ENCODE measurements at places on chromosomes 5 and 9.

DNA sequence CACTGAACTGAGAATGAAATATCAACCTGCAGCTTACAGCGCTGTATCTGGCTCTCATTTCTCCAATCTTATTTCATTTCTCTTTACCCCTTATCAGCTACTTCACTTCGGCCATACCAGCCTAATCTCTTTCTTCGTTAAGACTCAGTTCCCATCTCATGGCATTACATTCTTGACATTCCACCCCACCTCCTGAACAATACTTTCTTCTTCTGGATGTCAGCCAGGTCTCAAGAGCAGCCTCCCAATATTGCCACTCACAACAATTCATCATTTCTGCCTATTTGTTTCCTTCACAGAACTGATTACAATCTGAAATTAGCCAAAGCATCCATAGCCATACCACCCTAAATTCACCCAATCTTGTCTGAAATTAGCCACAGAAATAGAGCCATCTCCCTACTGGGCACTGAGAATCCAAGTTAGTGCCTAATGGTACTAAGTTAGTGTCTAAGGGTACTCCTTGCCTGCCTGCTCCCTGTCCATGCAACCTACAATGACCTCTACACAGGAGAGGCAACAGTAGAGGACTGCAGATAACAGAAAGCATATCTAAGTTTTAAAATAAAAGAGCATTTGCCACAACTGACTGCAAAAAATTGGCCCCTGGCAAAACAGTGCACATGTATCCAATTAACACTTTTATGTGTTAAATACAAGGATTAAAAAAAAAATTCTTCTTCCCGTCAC, 35.2 kb downstream of the SETX start:
- ATAC-seq: no peak
- peaks cover 31% of the 10 kb centered on the region for H3K36me3 ChIP-seq
- H3K4me1 ChIP-seq: peaks cover 44% of the 10 kb centered on the region
- no peaks in the 10 kb centered on the region for H3K27me3 ChIP-seq

DNA sequence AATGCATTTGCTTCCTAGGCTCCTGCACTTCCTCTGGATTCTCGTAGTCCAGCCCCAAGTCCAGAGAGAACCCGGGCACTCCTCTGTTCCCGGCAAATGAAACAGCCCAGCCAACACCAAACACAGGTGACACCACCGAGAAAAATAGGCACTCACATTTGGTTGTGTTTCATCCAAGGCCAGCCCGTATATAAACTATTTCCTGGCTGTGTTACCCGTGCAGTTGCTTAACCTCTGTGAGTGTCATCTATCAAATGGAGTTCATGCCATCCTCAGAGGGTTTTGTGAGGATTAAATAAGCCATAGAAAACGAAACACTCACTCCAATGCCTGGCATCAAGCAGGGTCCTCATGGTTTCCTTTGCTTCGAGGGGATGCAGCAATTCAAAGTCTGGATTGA, 115.2 kb downstream of the BOD1 start:
- no peaks in the 10 kb centered on the region for H3K36me3 ChIP-seq
- H3K4me1 ChIP-seq: no peaks in the 10 kb centered on the region
- no peak overlapping the region for H3K27ac ChIP-seq
- no peak overlapping the region for H3K4me3 ChIP-seq

GRCh38 chr9:89880161-89880560, 275.3 kb downstream of the GADD45G start:
- ATAC-seq: no peak
- H3K4me3 ChIP-seq: no peak overlapping the region

DNA sequence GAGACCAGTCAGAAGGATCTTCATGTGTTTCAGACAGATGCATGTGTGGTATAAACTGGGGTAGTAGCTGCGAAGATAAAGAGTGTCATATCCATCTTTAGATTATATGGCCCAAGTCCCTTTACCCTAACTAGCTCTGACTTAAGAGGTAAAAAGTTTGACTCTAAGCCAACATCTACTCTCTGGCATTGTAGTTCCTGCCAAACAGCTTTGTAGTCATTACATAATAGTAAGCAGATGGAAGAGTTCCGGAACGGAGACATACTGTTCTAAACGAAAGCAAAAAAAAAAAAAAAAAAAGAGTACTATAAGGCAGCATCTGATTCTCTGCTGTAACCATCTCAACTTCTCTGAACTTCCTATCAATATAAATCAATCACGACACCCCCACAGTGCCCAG, 48.8 kb downstream of the CEMIP2 start:
- no peak overlapping the region for H3K27ac ChIP-seq
- H3K36me3 ChIP-seq: peaks cover 31% of the 10 kb centered on the region
- no peak for ATAC-seq
- no peaks in the 10 kb centered on the region for H3K4me1 ChIP-seq

GRCh38 chr5:92838253-92838652, 742.8 kb downstream of the NR2F1-AS1 start:
- no peak overlapping the region for H3K4me3 ChIP-seq
- no peak for ATAC-seq
- no peak overlapping the region for H3K27ac ChIP-seq
- H3K36me3 ChIP-seq: no peaks in the 10 kb centered on the region
- H3K4me1 ChIP-seq: no peaks in the 10 kb centered on the region

GRCh38 chr5:88729084-88729828, 153.7 kb downstream of the MEF2C start:
- peaks cover 44% of the 10 kb centered on the region for H3K36me3 ChIP-seq
- no peaks in the 10 kb centered on the region for H3K27me3 ChIP-seq
- H3K4me1 ChIP-seq: peaks cover 33% of the 10 kb centered on the region

- no peak overlapping the region for H3K4me3 ChIP-seq
- H3K36me3 ChIP-seq: no peaks in the 10 kb centered on the region
Observed at GRCh38 chr9:119289740-119290433, 79.3 kb downstream of the BRINP1 start.

DNA sequence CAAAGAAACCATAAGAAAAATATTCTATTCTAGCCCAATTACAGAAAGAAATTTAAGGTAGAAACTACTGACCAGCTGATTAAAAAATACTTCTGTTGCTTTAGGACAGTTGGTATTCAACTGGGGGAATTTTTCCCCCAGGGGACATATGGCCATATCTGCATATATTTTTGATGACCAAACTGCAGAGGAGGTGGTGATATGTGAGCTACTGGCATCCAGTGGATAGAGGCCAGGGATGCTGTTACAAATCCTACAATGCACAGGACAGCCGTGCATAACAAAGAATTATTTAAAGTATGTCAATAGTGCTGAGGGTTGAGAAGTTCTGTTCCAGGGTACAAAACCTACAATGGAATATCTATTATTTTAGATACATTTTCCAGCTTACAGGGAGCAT, 24.0 kb downstream of the ZFR start:
- peaks cover 44% of the 10 kb centered on the region for H3K36me3 ChIP-seq
- peaks cover 48% of the 10 kb centered on the region for H3K4me1 ChIP-seq
- no peak for ATAC-seq
- no peaks in the 10 kb centered on the region for H3K27me3 ChIP-seq

DNA sequence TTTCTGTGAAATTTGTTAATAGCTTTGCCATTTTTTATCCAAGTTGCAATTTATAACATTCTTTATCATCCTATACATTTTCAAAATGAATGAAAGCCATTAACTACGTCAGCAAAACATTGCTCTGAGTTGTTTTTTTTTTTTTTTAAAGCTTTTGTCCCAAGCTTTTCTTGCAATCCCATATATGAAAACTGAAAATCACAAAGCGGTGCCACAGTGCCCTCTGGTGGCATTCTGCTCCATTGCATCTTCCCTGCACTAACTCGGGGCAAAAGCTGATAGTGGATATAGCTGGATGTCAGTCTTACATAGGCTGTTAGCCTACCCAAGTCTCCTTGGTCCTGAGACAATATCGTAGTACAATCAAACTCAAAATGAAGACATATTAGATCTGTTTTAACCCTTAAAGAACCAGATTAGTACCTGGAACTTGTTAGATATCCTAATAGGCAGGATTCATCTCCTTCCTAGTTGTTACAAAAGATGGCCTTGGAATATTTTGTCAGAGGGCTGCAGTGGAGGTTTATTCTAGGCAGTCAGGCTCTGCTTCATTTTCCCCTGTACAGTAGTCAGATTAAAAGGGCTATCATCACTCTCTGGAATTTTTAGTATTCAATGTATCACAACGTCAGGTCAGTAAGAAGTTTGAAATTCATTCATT, 669.9 kb downstream of the PTPRD start:
- no peaks in the 10 kb centered on the region for H3K4me1 ChIP-seq
- no peaks in the 10 kb centered on the region for H3K27me3 ChIP-seq
- H3K27ac ChIP-seq: no peak overlapping the region
- ATAC-seq: peak; percentile 49
- no peak overlapping the region for H3K4me3 ChIP-seq
- no peaks in the 10 kb centered on the region for H3K36me3 ChIP-seq

- H3K4me3 ChIP-seq: peak overlapping the region; percentile 72
- peak overlapping the region; percentile 82 for H3K27ac ChIP-seq
- no peaks in the 10 kb centered on the region for H3K36me3 ChIP-seq
- ATAC-seq: peak; percentile 87
- H3K27me3 ChIP-seq: no peaks in the 10 kb centered on the region
Observed at GRCh38 chr5:148831590-148832565, 5.5 kb downstream of the ADRB2 start.

DNA sequence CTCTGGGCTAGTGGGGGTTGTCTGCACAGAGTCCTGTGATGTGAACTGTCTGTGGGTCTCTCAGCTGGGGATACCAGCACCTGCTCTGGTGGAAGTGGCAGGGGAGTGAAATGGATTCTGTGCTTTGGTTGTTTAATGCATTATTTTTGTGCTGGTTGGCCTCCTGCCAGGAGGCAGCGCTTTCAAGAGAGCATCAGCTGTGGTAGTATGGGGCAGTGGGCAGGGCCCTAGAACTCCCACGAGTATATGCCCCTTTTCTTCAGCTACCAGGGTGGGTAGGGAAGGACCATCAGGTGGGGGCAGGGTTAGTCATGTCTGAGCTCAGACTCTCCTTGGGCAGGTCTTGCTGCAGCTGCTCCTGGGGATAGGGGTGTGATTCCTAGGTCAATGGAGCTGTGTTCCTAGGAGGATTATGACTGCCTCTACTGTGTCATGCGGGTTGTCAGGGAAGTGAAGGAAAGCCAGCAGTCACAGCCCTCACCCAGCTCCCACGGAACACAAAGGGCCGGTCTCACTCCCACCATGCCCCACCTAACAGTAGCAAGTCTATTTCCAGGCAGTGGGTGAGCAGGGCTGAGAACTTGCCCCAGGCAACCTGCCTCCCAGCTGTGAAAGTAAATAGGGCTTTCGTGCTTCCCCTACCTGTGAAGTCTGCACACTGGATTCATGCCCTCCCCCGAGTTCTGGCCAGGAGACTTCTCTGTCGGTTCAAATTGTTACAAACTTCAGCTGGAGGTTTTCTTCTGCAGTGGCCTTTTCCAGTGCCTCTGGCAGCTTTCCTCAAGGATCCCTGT, 25.7 kb upstream of the FAM81B start:
- no peak overlapping the region for H3K4me3 ChIP-seq

- ATAC-seq: peak; percentile 39
- no peak overlapping the region for H3K4me3 ChIP-seq
- H3K36me3 ChIP-seq: no peaks in the 10 kb centered on the region
- peak overlapping the region; percentile 69 for H3K27ac ChIP-seq
Observed at GRCh38 chr5:158463938-158464337, 605.0 kb upstream of the CLINT1 start.

- no peak overlapping the region for H3K27ac ChIP-seq
- no peaks in the 10 kb centered on the region for H3K4me1 ChIP-seq
- H3K4me3 ChIP-seq: no peak overlapping the region
- no peak for ATAC-seq
- peaks cover 18% of the 10 kb centered on the region for H3K27me3 ChIP-seq
Observed at GRCh38 chr5:143914756-143915155, 102.8 kb downstream of the HMHB1 start.

- no peaks in the 10 kb centered on the region for H3K36me3 ChIP-seq
- no peaks in the 10 kb centered on the region for H3K4me1 ChIP-seq
- no peak for ATAC-seq
- H3K27me3 ChIP-seq: peaks cover 30% of the 10 kb centered on the region
- H3K4me3 ChIP-seq: no peak overlapping the region
Observed at GRCh38 chr9:133491656-133491925, 12.7 kb upstream of the SLC2A6 start.

DNA sequence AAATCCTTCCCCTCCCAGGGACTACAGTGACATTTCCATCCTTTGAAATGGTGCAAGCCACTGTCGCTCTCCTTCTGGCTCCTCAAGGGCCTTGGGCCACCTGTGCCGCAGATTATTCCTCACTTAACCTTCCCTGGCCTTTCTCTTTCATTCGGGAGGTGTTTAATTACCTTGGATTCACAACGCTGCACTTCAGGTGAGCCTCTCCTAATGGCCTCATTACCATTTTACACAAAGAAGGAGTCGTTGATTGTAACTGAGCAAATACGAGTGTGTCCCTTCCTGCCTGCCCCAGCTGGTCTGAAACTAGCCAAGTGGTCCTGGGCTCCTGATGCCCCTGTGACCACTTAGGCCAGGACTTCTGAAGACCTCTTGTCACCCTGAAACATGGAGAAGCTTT, 205.0 kb downstream of the CRB2 start:
- H3K36me3 ChIP-seq: peaks cover 50% of the 10 kb centered on the region
- no peak overlapping the region for H3K4me3 ChIP-seq
- no peaks in the 10 kb centered on the region for H3K27me3 ChIP-seq
- ATAC-seq: no peak

DNA sequence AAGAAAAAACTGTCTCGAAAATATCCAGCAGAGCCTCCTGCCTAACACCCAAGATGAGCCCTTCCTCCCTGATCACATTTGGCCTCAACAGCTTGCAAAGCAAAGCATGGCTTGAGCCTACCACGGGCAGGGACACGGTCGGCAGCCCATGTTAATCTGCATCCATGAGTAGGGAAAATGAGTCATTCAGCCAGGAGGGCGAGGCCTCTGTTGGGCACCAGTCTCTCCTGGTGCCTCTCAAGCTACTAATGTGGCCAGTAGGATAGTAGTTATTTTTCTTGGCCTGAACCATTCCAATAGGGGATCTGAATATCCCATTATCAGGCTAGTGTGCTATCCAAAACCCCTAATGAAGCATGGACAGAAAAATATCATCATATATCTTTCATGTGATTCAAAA, 43.0 kb upstream of the SHB start:
- peaks cover 55% of the 10 kb centered on the region for H3K27me3 ChIP-seq
- no peak for ATAC-seq
- H3K4me1 ChIP-seq: no peaks in the 10 kb centered on the region
- no peak overlapping the region for H3K4me3 ChIP-seq

DNA sequence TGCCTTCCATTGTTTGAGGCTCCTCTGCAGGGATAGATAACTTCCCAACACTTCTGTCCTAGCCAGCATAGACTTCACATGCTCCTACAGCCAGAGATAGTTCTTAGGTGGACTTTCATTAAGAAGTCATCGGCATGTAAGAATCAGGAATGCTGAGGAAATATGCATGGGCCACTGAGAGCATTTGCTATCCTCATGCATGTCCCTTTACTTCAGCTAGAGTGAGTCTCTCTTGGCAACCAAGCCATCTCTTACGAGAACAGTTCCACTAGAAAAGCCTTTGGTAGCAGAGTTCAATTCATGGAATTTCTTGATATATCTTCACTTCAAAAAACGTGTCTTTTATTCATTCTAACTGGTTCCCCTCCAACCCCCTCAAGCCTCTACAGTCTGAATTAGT, 202.4 kb downstream of the SMARCA2 start:
- no peaks in the 10 kb centered on the region for H3K27me3 ChIP-seq
- no peaks in the 10 kb centered on the region for H3K36me3 ChIP-seq
- no peaks in the 10 kb centered on the region for H3K4me1 ChIP-seq

- no peak overlapping the region for H3K4me3 ChIP-seq
- H3K27me3 ChIP-seq: peaks cover 10% of the 10 kb centered on the region
- no peak for ATAC-seq
- no peak overlapping the region for H3K27ac ChIP-seq
- no peaks in the 10 kb centered on the region for H3K4me1 ChIP-seq
Observed at GRCh38 chr5:57802131-57802530, 319.5 kb upstream of the ACTBL2 start.
